ENCODE measurements at places on chromosomes 11 and 22. TPM values are rescaled to one million over a fixed set of nuclear protein-coding genes. Genes with fewer than 3 reads are reported as not detected.

DNA sequence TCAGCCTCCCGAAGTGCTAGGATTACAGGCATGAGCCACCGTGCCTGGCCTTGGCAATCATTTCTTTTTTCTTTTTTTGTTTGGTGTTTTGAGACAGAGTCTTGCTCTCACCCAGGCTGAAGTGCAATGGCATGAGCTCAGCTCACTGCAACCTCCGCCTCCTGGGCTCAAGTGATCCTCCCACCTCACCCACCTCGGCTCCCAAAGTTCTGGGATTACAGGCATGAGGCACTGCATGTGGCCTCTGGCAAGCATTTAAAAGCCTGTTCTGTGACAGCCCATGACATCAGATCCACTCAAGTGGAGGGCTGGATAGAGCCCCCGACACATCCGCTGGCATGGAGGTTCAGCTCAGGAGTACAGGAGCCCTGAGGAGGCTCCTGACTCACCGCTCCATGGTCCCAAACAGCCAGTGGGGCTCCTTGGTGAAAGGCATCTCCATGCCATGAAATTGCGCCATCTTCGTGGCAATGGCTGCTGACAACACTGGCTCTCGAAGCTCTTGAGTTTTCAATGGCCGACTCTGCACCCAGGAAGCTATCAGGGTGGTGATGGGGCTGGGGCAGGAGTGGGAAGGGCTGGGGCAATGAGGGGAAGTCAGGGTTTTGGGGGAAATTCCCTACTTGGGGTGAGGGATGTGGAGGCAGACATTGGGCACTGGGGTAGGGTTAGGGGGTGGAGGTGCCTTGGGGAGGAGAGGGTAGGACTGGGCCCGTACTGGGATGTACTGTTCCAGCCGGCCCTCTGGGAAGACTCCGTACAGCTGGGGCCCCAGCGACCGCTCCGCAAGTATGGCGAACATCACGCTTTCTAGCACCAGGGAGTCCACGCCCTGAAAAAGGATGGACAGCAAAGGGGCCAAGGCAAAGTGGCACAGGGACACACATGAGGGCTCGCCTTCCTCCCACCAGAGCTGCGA is 1.4 kb downstream of the CHKB start:
- DNase-seq = no peak

GRCh38 chr11:37951996-37952395 is 1354.0 kb upstream of the RAG2 start:
- no peak for DNase-seq

DNA sequence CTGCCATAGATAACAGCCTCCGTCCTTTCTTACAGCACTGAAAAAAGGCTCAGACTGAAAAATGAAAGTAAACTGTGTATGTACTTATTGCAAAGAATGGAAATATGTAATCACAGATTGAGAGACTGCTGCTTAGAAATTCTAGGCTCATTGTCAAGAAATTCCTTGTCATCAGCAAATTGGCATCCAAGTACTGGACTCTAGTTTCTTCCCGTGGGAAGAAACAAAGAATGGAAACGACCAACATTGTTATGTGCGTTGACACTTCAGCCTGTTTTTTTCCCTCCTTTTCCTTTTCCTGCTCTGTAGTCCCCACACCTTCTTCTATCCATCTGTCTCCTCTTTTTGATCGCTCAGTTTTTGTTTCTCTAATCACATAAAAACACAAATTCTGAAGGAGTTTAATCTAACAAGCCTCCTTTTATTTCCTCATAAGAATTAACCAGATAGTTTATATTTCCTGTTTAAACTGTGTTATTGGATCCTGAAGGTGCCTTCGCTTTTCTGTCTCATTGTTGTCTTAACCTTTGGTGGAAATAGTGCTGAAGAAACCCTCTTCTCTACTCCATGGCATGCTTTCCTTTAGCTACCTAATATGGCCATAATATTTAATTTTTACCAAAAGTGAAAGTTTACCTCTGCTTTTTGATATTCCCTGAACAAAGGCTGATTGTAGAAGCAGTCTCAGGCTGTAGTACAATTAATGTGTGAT is 20.0 kb upstream of the CASP12 start:
- DNase-seq = peak; percentile 68

- no peak for DNase-seq
These were observed 147.2 kb downstream of the TRPC6 start for GRCh38 chr11:101436511-101437142.

- DNase-seq = no peak
These were observed 44.2 kb downstream of the SYTL2 start for GRCh38 chr11:85766721-85767161.

- peak; percentile 6 for DNase-seq
These were observed 46.3 kb upstream of the ALKBH3 start for GRCh38 chr11:43834286-43834685.

- DNase-seq = no peak
These were observed 116.7 kb upstream of the IGLL5 start for GRCh38 chr22:22770881-22771280.

UFD1 gene
- total RNA-seq = 96.2 TPM

OR52N4 gene
- total RNA-seq = 0.38 TPM

HTR3A gene
- not detected for total RNA-seq

CD6 gene
- 416 TPM for total RNA-seq

All from activated CD4-positive, alpha-beta T cell treated with anti-CD3 and anti-CD28 coated beads, Interleukin-2, amount 10 ng/mL, durations not matched to agents 24 days and 14 days (primary cell).